ENCODE measurements at places on chromosomes 11 and 22. TPM values are rescaled to one million over a fixed set of nuclear protein-coding genes. Genes with fewer than 3 reads are reported as not detected.

The CDC42BPG gene
- total RNA-seq: 0.22 TPM

The ESAM gene
- 154 TPM for total RNA-seq

The ANO9 gene
- not detected for total RNA-seq

The WBP2NL gene
- total RNA-seq: 0.22 TPM

The NCAM1 gene
- total RNA-seq: 0.40 TPM

The TMEM191C gene
- 0.07 TPM for total RNA-seq

The GUCY1A2 gene
- total RNA-seq: 0.79 TPM

The ZFTA gene
- total RNA-seq: 23.3 TPM

The DDI1 gene
- total RNA-seq: not detected

The PAK1 gene
- total RNA-seq: 6.5 TPM

The PRR5 gene
- 1.1 TPM for total RNA-seq

The CDC45 gene
- total RNA-seq: 32.7 TPM

The C11orf91 gene
- 0.27 TPM for total RNA-seq

The MICAL2 gene
- 212 TPM for total RNA-seq

The LRRC56 gene
- total RNA-seq: 0.36 TPM

The RIBC2 gene
- 2.1 TPM for total RNA-seq

The RBFOX2 gene
- 181 TPM for total RNA-seq

The GAB4 gene
- total RNA-seq: not detected

The OR4D5 gene
- not detected for total RNA-seq

The CD3G gene
- not detected for total RNA-seq

The STK33 gene
- total RNA-seq: 1.1 TPM

The RGL4 gene
- total RNA-seq: not detected

The ZDHHC13 gene
- total RNA-seq: 108 TPM

The RAB6A gene
- total RNA-seq: 153 TPM

The PACS1 gene
- 28.9 TPM for total RNA-seq

The MUC5AC gene
- total RNA-seq: not detected

The PRDX5 gene
- 108 TPM for total RNA-seq

The FXYD2 gene
- 0.50 TPM for total RNA-seq

The ACTN3 gene
- total RNA-seq: not detected

The DAGLA gene
- 1.7 TPM for total RNA-seq

The MIAT gene
- total RNA-seq: 0.66 TPM

The DMC1 gene
- total RNA-seq: 4.2 TPM

The SCUBE2 gene
- 0.50 TPM for total RNA-seq

The OOSP2 gene
- not detected for total RNA-seq

The LIPT2 gene
- total RNA-seq: 2.0 TPM

The TRIM49 gene
- not detected for total RNA-seq

The ANO1 gene
- total RNA-seq: 0.27 TPM
